Hepatic stellate cell (primary cell): ENCODE measurements at places on chromosomes 12 and 14.

DNA sequence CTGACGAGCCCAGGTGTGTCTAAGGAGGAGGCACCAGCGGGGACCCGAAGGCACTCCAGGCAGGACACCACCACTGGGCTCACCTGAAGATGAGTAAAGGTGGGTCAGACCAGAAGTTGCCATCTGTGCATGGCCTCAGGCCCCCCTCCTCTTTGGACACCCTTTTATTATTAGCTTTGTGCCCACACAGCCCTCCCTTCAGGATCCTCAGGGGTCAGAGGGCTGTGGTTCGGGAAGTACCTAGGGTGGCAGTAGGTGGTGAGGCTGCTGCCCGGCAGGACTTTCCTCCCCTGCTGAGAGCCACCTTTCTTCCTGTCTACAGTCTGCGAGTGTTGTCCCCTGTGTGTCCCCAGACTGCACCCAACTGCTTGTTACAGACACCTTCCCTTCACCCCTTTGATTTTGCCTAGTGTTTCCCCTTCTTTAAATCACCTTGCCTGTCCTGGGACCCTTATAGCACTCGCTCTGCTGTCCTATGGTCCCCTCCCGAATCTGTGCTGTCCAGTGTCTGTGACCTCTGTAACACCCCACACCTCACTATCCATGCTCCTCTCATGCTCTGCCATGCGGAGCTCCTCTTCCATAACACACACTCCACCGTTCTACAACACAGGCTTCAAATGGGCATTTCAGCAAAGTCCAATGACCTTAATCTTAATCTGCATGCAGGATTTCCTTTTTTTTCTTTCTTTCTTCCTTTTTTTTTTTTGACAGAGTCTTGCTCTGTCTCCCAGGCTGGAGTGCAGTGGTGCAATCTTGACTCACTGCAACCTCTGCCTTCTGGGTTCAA, 25.7 kb downstream of the SOAT2 start:
- no peak for DNase-seq

- DNase-seq: peak; percentile 78
Measured at GRCh38 chr14:76919431-76920330, 93.5 kb downstream of the LRRC74A start.

DNA sequence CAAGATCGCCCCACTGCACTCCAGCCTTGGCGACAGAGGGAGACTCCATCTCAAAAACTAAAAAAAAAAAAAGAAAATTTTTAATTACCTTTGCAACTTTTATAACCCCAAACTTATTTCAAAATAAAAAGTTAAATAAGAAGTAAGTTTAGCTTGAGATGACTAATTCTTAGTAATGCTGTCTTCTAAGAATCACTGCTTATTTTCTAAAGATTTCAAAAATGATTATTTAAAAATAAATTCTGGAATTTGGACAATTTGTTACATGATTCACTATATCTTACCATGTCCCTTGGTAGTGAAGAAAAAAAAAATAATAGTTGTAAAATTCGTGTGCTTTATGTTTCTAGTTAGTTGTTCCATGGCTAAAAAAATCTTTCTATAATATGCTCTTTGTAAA, 11.6 kb upstream of the HECTD1 start:
- DNase-seq: peak; percentile 32

- DNase-seq: no peak
Measured at GRCh38 chr12:109950625-109951024, 45.5 kb downstream of the GIT2 start.

GRCh38 chr12:105296116-105297089, 34.1 kb upstream of the C12orf75 start:
- DNase-seq: no peak
